ENCODE measurements at places on chromosomes 2 and 18.

GRCh38 chr2:136394136-136395060 is 276.4 kb upstream of the CXCR4 start:
- no peak for DNase-seq

GRCh38 chr2:211429256-211429920 is 873.0 kb downstream of the CPS1 start:
- DNase-seq: no peak

DNA sequence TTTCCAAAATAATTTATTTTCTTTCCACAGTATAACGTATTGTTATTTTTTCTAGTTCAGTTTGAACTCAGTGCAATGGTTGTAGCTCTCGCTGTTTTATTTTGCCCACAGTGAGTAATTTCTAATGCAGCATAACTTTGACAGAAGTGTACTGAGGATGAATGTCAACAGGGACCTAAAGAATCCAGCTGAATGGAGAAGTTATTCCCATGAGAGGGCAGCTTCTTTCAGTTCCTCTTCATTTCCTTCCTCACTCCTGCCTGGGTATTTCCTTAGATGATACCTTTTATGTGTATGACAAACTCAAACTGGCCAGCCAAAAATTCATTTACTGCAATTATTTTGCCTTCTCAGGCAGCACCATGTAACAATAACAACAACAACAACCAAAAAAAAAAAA is 1223.1 kb upstream of the ZEB2 start:
- no peak for DNase-seq

DNA sequence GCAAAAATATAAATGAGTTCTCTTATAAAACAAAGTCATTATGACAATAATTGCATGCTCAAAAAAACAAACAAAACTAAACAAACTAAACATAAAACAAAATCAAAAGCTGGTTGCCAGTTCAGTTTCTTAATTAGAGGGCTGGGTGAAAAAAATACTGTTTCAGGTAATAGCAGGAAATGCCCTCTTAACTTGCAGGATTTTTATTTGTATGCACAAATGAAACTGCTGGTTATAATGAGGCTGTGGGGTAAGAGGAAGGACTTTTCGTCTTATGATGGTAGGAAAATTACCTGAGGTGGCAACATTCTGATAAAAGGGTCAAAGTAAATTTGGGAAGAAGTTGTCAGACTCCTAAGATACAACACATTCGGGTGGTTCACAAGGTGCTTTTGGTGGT is 21.5 kb upstream of the CDKL4 start:
- DNase-seq: no peak

GRCh38 chr2:109304242-109304641 is 175.2 kb downstream of the SH3RF3 start:
- DNase-seq: no peak

DNA sequence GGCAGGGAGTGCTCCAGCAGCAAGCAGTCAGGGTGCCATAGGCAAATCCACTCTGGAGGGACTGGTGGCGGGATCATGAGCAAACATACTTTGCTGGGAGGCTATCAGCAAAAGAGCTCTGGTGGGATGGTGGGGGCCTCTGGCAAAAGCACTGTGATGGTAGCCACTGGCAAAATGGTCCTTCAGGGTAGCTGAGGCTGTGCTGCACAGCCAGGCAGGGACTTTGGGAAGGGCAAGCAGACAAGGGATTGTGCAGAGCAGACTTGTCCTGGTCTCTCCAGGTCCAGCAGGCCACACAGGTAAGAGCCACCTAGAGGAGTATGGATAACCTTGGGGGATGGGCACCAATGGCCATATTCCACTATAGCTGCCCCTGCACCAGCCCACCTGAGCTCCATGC is 129.4 kb upstream of the OTOS start:
- DNase-seq: no peak

DNA sequence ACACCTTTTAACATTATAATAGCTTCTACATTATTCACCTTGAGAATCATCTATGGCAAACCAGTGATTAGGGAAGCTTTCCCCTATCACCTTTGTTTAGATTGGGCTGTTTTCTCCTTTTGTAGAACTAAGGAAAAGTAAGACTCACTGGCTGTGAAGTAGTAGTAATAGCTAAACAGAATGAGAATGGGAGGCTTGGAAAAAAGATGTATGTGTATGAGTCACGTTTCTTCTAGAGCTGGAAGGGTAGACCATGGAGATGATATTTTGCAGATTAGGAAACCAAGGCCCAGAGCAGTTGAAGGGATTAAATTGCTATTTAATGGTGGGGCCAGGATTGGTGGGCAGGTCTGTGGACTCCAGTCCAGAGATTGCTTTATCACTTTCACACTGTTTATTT is 214.5 kb downstream of the MCFD2 start:
- DNase-seq: no peak

GRCh38 chr2:213722565-213722964 is 438.3 kb downstream of the SPAG16 start:
- DNase-seq: no peak

- DNase-seq: no peak
These were observed 30.6 kb downstream of the TMEM131 start for GRCh38 chr2:97965116-97965515.

- no peak for DNase-seq
These were observed 20.5 kb downstream of the TYMS start for GRCh38 chr18:677951-678381.

DNA sequence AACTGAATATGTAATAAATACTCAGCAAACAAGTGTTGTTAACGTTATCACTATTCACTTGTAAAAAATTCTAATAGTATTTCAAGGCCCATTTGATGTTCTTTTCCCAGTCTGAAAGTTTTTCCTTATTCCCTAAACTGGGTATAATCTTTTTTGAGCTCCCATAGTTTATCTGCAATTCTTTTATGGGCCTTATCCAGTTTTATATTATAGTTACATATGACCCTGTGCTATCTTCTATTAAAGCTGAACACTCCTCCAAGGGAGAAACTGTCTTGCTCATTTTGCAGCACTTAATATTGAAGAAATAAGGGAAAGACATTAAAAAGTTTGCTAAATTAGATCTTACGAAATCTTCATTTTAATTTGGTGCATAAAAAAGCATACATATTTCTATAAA is 13.9 kb downstream of the PELI1 start:
- peak; percentile 6 for DNase-seq

DNA sequence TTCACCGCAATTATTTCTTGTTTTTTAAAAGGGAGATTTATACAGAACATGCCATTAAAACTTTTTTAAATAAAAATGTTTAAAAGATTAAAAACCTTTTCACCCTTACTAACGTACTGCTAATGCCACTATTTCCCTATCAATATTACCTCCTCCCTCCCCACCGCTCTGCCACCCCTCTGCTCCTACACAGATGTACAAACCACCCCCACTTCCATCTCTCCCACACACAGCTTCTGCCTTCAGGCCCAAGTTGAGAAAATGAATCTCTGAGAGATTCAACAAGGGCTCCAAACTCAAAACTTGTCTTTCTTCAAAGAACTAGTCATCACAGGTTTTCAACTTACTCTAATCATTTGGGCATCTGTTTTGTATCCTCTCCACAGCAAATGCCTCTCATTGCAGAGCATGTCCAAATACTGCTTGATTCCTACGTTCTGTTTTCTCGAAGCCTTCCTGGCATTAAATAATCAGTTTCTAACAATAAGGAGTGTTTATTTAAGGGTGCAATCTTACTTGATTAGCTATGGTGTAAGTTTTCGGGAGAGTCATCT is 32.1 kb downstream of the FARSB start:
- no peak for DNase-seq

DNA sequence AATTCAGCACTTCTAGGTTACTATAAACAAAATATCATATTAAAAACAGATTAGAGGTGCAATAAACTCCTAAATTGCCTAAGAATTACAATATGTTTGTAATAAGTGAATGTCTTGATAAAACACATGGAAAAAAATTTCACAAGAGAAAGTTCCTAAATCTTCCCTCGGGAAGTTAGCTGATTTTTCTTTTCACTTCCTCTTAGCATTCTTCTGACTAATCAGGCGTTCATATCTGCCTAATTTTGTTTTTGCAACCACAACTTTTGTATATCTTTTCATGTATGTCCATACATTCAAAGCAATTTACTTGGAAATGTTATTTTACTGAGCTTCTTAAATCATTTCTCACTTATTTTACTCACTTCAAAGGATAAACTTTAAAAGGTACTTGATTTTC is 88.5 kb downstream of the RTTN start:
- no peak for DNase-seq

All from HT-29 (cell line).